ENCODE measurements at places on chromosomes 4 and X.

DNA sequence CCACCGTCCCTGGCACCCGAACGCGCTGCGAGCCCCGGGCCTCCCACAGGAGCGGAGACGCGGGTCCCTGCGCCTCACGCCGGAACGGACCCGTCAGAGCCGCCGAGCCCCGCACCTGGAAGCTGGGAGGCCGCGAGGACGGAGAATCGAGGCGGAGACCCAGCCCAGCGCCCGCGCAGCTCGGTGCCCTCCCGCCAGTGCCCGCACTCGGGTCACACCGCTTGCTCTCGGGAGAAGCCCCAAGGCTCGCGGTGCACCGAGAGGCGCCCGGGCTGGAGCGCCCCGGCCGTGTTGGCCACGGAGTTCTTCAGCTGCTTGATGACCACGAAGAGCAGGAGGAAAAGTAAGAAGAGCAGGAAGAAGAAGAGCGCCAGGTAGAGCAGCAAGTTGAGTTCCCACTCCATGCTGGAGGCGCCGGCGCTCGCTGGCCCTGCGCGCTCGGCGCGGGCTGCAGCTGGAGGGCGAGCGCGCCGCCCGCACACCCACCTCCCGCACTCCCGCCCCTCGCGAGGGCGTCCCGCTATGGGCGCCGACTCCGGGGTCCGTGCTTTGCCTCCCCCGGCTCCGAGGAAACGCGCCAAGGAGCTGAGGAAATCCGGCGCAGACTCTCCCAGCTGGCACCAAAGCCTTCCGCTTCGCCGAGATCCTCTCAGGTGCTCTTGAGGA lies at the start of gene SMIM43:
TSS of gene SMIM43 (minus strand) at position 463 of the 666 bp plus-strand sequence. CDS start at position 404, 59 bp downstream.
- DNase-seq: no peak

DNA sequence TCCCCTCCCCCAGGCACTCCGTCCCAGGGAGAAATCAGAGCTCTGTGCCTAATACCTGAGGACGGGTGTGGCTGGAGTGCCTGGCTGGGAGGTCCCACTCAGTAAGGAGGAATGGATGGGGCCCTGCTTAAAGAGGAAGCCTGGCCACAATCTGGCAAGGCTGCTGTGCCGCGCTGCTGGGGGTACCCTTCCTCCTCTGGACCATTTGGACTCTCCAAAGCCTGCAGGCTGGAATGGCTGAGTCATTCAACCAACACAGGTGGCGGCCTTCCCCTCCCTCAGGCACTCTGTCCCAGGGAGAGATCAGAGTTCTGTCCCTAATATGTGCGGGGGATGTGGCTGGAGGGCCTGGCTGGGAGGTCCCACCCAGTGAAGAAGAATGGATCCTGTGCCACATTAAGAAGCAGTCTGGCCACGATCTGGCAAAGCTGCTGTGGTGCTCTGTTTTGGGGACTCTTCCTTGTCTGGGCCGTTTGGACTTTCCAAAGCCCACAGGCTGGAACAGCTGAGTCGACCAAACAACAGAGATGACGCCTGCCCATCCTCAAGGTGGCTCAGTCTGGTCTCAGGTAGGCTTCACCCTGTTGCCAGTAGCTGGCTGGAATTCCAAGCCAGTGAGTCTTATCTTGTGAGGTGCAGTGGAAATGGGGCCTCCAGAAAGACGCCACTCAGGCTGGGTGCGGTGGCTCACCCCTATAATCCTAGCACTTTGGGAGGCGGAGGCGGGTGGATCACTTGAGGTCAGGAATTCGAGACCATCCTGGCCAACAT lies 127.3 kb upstream of the HUWE1 start:
- DNase-seq: no peak

- DNase-seq: no peak
Observed at GRCh38 chr4:129358571-129358970, 262.6 kb downstream of the C4orf33 start.

DNA sequence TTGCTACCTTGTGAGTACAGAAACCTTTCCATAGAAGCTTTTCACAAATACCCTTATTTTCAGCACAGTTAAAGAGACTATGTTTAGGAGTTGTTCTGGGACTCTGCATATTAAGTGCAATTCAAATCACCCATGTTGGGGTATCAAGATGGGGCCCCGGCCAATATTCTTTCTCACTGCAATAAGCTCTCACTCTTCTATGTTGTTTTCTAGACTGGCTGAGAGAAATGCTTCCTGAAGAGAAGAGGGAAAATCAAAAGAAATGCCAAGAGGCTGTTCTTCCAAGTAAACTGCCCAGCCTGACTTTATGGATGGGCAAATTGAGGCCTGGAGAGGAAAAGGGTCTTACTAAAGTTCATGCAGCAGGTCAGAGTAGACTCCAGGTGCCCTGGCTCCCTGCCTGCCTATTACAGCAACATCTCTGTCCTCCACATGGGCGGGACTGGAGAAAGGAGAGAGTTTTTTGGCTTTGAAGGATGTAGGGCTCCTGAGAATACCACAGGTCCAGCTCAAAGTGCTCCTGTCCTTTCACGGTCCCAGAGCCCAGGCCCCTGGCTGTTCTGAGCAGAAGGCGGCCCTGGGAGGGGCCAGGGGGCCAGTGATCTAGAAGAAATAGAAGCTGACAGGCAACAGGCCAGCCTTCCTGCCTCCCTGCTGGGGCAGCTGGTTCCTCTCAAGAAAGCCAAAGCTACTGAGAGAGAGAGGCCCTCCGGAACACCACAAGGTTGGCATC lies 745 bp upstream of the IQSEC2 start:
- no peak for DNase-seq

- no peak for DNase-seq
Observed at GRCh38 chrX:133337250-133337649, 78.0 kb downstream of the GPC4 start.

GRCh38 chrX:46722742-46723568 lies 36.0 kb downstream of the SLC9A7 start:
- DNase-seq: no peak

DNA sequence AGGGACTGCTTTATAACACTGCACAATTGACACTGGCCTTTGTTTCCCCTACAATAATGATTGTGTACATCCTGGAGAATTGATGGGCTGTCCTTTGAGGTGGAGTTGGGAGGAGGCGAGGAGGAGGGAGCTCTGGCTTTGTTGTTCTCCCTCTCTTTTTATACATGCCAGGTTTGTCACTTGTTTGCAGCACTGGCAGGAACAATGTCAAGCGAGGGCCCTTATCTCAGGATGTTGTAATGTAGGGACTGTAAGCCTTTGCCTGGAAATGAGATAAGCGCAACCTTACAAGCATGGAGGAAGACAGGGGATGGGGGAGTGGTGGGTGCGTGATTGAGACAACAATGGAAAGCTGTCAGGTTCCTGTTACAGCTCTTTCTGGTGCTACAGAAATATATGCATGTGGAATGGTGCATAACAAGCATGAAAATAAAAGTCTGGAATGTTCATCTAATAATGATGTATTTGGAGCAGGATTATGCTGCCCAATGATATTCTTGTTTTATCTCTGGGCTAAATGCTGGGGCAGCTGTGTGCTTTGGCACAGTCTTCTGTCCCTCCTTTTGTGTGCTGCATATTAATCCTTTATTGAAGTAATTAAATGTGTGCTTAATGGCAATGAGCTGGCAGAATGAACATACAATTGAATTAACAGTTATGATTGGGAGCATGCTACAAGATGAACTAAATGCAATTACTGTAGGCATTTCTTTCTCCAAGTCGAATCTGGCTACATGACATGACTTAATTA lies 294.4 kb downstream of the GPAT3 start:
- no peak for DNase-seq

GRCh38 chrX:10028283-10029104 lies 61.3 kb downstream of the CLDN34 start:
- no peak for DNase-seq

- no peak for DNase-seq
Observed at GRCh38 chr4:108783665-108784463, 21.0 kb upstream of the ETNPPL start.

- DNase-seq: no peak
Observed at GRCh38 chr4:126495163-126495752, 1137.5 kb upstream of the INTU start.

DNA sequence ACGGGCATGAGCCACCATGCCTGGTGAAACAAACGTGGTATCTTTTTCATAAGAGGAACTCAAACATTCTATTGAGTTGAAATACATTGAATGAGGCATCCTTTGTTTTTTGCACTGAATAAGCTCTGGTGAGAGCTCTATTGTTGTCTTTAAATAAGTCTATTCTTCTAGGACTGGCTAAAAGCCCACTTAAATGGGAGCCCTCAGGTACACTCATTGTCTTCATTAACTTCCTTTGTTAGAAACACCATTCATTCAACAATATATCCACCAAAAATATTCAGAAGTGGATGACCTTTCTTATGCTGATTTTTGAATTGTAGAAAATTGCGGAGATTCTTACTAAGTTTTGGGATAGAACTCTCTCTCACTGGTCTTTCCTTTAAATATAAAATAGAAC lies 568.0 kb downstream of the IL1RAPL1 start:
- no peak for DNase-seq

- no peak for DNase-seq
Observed at GRCh38 chr4:100889898-100890297, 372.1 kb upstream of the EMCN start.

- DNase-seq: no peak
Observed at GRCh38 chrX:31123335-31123734, 51.5 kb upstream of the FTHL17 start.

DNA sequence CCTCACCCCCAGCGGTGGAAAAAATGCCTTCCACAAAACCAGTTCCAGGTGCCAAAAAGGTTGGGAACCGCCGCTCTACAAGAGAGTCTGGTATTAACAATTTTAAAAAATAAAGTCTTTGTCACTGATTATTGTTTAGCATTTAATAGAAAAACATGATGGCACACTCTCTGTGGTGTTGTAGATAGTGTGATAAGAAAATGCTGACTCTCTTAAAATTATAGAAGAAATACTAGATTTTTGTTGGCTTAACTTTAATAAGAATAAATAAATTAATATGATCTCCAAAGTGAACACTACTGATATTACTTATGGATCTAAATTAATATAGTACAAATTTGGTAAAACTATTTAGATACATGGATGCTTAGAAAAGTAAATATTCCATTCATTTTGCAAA lies 943.5 kb downstream of the CCSER1 start:
- DNase-seq: no peak

DNA sequence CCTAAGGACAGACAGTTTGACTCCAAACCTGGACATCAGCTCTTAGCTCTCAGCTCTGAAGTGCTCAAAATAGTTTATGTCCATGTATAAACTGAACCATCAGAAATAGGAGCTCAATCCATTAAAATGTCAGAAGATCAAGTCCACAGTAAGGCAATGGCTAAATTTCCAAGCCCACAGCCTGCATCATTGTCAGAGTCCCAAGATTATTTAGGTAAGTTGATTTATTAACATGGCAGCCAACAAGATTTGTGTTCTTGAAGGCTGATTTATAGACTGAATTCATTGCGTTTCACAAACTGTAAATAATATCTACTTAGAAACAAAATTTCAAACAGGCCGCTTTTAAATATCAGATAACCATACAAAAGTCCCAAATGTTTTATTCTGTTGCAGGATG lies 286.5 kb upstream of the ADGRL3 start:
- DNase-seq: no peak

Measured in inflammatory macrophage (primary cell).